Glomerular endothelial cell (primary cell): ENCODE measurements at places on chromosomes 6 and 20. TPM values are rescaled to one million over a fixed set of nuclear protein-coding genes. Genes with fewer than 3 reads are reported as not detected.
A peak's percentile ranks its signal among the peaks of the same experiment; 100 is the strongest.

SYCP2 gene
- total RNA-seq = 0.05 and 0.23 TPM in 2 replicates

GRCh38 chr20:37902504-37903313, at the start of gene VSTM2L:
Gene VSTM2L, plus strand, starts transcription at chr20:37903127. Its CDS starts 224 bp downstream, at chr20:37903351.
- DNase-seq = no peak

ULBP3 gene
- total RNA-seq = 8.0 and 11.0 TPM in 2 replicates

LATS1 gene
- 18.6 and 32.1 TPM in 2 replicates for total RNA-seq

DNA sequence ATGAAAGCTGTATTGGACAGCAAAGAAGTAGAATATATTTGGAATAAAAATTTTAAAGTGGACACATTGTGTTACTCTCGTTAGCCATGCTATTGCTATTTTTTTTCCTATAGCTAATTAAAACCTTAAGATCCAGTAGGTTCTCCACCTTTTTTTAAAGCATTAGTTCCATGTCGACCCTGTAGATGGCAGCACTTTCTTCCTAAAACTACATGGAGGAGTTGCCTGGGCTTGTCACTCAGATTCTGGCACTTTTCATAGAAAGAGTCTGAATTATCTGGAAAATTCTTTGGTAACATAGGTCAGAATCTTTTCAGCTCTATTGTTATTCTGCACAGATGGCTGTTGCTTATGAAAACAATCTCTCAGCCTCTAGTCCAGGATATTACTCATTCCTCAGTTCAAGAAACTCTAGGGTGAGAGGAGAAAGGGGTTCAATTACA, 42.0 kb upstream of the ESR1 start:
- peak; percentile 89 for DNase-seq

ADGRB3 gene
- under 0.01 TPM in 1 of 2 replicates, not detected in the other for total RNA-seq

DNA sequence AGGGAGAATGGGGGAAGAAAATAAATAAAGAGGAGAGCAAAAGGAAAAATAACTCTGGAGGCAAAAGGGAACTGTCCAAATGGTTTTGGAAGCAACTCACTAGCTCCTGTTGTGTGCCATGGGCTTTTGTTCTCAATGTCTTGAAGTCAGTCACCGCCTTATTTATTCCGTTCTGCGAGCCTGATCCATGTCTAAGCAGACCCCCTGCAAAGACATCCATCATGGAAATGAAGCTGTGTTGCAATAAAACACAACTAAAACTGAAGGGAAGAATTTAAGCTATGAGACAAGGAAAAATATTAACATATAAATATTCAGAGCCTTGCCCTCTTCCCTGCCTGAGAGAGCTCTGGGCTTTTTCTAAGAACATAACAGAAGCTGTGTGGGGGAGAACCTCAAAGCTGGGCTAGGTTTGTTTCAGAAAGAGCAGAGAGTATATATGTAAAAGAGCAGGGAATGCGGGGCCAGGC, 373.2 kb upstream of the CNR1 start:
- DNase-seq = no peak

OR2J3 gene
- total RNA-seq = not detected in 2 replicates

POM121L2 gene
- not detected in 2 replicates for total RNA-seq

- DNase-seq = no peak
Measured at GRCh38 chr6:84770521-84770920, 6.1 kb upstream of the TBX18 start.

FERMT1 gene
- 1.2 and 3.9 TPM in 2 replicates for total RNA-seq

PROKR2 gene
- total RNA-seq = not detected in 2 replicates

PPP1R14C gene
- total RNA-seq = 1.6 and 3.0 TPM in 2 replicates

GRCh38 chr6:56387621-56388414, 140.4 kb upstream of the COL21A1 start:
- no peak for DNase-seq

GRCh38 chr6:1263039-1263849, 48.7 kb upstream of the FOXQ1 start:
- no peak for DNase-seq

KHDRBS2 gene
- total RNA-seq = not detected in 2 replicates

- no peak for DNase-seq
Measured at GRCh38 chr20:49187330-49187850, 744 bp downstream of the STAU1 start.

DNA sequence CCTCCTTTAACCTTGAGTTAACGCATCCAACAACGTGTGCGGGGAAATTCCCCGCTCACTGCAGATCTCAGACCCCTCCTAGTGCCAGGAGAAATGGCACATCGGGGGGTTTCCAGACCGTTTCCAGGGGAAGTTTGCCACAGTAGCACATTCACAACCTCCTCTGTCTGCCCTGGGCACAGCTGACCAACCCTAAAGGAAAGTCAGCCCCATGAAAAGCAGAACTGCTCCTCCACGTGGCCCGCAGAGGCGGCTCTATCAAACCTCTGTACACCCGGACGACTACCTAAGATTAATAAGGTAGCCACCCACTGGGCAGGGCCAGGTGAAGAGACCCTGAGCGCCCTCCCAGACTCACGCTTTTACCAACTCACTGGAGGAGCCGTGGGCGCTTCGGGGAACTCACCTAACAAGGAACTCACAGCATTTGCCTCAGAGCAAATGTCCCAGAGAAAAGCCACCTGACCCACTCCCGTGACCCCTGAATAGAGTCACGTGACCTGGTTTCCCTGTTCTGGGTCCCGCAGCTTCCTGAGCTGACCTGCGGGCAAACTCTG, 93.1 kb downstream of the PRND start:
- DNase-seq = no peak

SNAI1 gene
- 6.9 and 17.2 TPM in 2 replicates for total RNA-seq

- DNase-seq = no peak
Measured at GRCh38 chr6:168396561-168396960, 44.4 kb upstream of the SMOC2 start.

C6orf89 gene
- 30.4 and 36.8 TPM in 2 replicates for total RNA-seq

DNA sequence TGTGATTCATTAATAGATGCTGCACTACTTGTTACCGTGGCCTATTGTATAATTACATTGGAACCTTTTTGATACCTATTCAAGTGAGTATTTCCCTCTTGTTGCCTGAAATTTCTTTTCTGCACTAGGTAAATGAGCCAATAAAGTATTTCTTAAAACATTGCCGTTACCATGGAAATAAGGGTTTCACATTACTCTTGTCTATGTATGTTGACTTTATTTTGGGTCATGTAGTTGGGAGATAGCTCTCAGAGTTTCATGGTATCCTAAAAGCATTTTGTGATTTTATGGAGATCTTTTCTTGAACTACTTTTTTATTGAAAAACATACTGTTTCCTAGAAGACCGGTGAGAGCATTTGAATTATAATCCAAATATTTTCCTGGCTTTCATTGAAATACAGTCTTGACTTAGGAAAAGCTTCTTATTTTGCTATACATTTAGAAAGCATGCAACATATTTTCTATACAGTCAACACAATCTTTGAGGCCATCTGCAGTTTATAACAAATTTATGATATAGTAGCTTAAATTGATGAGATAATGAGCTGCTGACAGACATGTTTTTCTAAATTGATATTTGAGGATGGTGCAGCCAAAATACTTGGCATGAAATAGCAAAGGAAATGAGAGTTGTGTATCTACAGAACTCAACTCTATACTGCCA, 650.4 kb downstream of the RFPL4B start:
- DNase-seq = no peak

RIMS4 gene
- not detected in 2 replicates for total RNA-seq

SEMG1 gene
- total RNA-seq = not detected in 2 replicates

DNA sequence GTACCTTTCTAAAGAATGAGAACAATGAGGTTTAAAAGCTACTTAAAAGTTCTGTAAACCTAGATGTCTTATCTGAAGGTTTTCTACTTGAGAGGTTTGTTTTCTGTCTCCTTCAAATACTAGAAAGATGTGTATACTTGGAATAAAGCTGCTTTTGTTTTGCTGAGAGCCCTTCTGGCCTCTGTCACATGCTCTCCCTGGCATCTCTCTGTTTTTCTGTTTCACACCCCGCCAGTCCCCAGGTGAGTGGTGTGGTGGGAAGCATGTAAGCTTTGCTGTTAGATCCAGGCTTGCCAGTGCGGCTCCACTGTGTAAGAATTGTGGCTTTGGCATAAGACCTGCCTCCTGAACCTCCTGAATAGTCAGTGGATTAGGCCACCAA, 56.8 kb downstream of the SNX9 start:
- no peak for DNase-seq

DNA sequence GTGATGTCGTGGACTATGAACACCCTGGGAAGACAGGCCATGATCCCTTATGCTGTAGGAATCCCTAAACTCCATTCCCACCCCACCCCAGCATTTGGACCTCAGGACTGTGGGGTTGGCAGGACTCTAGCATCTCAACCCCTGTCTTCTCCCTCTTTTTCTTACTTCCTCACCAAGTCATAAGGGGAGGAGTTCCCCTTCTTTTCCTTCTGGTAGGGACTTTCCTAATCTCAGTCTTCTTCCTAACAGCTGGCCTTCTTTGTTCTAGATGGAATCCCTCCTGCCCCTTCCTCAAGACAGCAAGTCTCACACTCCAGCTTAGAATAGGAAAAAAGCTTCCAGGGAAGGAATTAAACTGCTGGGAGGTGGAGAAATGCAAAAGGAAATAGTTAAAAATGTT, 2.3 kb upstream of the SIRPB2 start:
- DNase-seq = no peak

- DNase-seq = no peak
Measured at GRCh38 chr20:57439432-57439831, 48.2 kb downstream of the RBM38 start.

DNA sequence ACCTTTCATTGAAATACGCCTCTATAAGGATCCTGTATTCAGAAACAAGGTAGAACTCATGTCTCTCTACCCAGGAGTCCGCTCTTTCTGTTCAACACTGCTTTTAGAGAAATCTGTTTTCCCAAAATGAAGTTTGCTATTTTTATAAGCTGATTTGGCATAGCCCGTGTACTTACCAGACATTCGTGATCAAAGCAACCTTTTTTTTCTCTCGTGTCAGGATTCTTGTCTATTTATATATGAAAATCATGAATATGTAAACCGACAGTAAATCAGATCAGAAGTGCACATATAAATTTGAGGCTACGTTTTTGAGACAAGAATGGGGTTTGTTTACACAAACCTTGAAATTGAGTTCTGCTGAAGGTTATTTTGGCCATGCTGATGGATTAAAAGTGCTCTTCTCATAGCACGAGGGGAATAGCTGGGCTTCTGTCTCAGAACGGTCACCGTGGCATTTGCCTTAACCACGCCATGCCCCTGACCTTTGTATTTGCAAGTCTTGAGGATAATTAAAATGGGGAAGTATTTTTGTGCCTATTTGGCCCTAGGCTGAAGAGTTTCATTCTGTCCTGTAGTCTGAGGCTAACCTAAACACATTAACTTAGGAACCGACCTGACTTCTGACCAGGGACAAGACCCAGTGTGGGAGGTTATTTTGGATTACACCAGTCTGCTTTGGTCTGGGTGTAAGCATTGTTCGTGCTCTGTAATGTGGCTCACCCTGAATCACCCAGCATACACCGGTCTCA, 118.6 kb downstream of the MAP3K4 start:
- no peak for DNase-seq

LTB gene
- total RNA-seq = 16.5 and 41.8 TPM in 2 replicates

DNA sequence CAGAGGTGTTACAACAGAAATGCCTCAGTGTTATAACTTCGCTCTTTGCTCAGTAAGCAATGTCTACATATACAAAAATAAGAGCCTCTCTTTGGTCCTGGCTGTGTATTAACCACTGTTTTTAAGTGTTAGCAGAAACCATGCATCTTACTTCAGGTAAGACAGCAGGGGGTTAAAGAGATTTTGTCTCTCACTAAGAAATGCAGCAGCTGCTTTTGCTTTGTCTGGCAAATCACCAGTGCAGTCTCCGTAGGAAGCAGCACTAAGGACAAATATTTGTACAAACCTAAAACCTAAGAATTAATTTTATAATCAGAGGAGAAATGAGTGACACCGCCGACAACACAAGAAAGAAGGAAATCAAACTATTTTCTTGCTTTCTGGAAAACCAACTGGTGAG, 758 bp downstream of the SMIM28 start:
- no peak for DNase-seq

DNA sequence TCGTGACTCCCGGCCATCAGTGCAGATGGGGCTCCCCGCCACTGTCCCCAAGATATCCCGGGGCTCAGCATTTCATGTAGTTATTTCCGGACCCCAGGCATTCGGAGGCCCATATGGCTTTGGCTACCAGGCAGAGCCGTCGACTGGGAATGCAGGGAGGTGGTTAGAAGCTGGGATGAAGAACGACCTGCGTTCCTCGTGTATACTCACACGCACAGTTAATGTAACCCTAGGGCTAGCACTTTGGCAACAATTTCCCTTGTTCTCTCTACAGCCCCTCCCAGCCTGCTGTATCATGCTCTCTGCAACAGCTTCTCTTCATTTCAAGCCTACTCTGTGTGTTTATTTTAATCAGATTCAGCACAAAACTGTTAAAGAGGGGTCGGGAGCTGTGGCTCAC, 240.4 kb downstream of the MYLK4 start:
- no peak for DNase-seq

DNA sequence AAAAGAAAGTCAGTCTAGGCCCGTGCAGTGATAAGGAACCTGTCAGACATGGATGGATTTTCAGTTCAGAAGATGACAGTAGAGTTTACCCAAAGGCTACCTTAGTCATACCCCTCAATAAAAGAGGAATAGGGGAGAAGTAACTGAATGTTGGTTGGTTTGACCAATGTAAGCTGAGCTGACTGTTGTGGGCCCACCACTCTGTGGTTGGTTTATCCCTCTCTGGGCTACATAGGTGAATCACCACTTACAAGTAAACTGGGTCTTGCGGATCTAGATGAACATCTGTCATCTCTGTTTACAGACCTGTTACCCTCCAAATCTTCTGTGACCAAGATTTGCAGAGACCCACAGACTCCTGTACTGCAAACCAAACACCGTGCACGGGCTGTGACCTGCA, 37.2 kb upstream of the MYLK2 start:
- DNase-seq = no peak
